ENCODE measurements at places on chromosomes 6 and 20.

DNA sequence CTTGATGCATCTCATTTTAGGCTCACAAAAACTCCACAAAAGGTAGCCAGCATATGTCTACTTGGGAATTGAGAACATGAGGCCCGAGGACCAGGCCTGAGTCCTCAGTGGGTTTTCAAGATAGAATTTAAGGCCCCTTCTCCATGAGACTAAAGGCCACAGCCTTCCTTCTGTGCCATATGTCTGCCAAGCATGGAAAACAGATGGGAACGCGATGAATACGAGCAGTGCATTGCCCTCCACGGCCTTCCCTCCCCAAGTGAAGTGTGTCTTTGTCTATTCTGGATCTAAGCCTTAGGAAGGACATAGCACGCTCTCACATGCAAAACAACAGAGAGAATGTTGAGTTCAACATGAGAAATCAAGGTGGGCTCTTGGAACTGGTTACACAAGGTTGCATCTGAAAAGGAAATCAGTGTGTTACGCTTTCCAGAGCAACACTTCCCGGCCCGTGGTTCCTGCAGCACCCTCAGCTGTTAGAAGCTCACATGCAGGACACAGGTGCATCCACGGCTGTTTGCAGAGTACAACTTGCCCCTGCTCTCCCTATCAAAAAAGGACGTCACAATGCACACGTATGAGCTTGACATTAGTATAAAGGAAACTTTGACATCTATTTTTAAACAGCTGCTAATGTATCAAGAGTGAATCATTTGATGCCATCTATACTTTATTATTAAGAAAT is 229.9 kb downstream of the NRN1 start:
- DNase-seq = no peak

DNA sequence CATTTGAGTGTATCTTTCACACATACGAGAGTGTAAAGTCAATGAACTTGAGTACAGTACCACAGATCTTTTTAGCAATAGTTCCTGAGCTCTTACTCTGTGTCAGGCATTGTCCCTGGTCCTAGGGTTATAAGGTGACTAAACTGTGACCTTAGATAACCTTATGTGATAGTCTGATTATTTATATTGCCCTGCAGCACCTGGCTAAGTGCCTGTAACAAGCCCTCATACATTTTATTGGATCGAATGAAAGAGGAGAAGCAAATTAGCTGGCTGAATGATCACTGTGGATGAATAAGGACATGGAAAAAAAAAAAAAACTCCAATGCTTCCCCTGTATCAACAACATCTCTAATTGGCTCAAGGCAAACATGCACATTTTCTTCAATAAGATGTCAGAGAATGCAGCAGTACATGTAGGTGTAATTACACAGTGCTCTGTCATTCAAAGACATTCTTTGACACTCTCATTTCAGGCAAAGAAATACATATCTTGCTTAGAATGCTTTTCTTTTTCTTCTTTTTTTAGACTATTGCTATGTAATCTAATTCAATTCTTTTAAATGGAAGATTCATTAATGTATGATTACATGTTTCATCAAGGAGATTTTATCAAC is 153.4 kb downstream of the PHACTR1 start:
- DNase-seq = no peak

GRCh38 chr6:169905041-169905807 is 153.8 kb downstream of the ERMARD start:
- no peak for DNase-seq

- DNase-seq = no peak
Observed at GRCh38 chr6:105620878-105621277, 218.0 kb upstream of the PREP start.

DNA sequence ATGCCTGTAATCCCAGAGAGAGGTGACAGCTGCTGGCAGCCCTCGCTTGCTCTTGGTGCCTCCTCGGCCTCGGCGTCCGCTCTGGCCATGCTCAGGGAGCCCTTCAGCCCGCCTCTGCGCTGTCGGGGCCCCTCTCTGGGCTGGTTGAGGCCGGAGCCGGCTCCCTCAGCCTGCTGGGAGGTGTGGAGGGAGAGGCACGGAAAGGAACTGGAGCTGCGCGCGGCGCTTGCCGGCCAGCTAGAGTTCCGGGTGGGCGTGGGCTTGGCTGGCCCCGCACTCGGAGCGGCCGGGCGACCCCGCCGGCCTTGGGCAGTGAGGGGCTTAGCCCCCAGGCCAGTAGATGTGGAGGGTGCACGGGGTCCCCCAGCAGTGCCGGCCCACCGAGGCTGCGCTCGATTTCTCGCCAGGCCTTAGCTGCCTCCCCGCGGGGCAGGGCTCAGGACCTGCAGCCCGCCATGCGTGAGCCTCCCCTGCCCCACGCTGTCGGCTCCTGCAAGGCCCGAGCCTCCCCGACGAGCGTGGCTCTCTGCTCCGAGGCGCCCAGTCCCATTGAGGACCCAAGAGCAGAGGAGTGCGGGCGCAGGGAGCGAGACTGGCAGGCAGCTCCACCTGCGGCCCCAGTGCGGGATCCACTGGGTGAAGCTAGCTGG is 34.6 kb downstream of the C6orf52 start:
- DNase-seq = no peak

Measured in stimulated activated CD8-positive, alpha-beta memory T cell treated with anti-CD3 and anti-CD28 coated beads, Interleukin-4, amount 100 ng/mL, for 4 hours (primary cell).